ENCODE measurements at places on chromosomes 6 and 20.

GRCh38 chr6:150987371-150987828 is 121.9 kb downstream of the MTHFD1L start:
- DNase-seq: peak; percentile 53

DNA sequence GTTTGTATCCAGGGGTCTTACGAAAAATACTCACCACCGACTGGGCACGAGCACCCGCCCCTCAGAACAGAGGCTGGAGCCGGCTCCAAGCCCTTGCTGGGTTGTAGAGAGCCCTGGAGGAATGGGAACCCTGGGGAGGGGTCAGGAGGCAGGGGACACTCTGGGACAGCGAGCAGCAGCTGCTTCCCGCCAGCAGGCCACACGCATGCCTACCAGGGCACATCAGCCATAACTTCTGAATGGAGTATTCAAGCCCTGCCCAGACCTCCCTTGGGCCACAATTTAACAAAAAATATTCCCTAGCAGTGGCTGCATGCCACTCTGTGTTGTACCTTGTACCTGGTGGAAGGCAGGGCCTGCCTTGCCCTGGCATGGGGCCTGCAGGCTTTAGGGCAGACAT is 31.6 kb upstream of the CD93 start:
- no peak for DNase-seq

- DNase-seq: no peak
Observed at GRCh38 chr20:47351643-47352331, 4.7 kb downstream of the ZMYND8 start.

GRCh38 chr6:90764001-90764400 is 177.1 kb upstream of the MAP3K7 start:
- no peak for DNase-seq

DNA sequence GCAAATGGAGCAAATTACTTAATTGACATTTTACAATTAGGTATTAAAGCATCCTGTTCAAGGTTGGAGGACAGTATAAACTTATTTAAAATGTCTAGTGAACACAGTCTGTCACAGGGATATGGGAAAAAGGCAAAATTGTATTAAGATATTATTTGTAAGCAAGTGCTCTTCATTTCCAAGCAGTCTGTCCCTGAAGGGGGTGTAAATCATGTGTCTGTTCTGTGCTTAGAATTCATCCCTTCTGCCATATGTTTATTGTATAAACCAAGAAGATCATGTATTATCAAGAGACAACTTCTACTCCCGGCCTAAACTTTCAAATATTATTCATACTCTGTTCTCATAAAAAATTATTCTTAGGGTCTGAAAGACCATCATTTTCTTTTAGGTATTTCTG is 144.8 kb downstream of the BCKDHB start:
- no peak for DNase-seq

- DNase-seq: no peak
Observed at GRCh38 chr6:26613201-26613600, 16.4 kb downstream of the ABT1 start.

- no peak for DNase-seq
Observed at GRCh38 chr6:56541741-56542360, 100.8 kb downstream of the DST start.

DNA sequence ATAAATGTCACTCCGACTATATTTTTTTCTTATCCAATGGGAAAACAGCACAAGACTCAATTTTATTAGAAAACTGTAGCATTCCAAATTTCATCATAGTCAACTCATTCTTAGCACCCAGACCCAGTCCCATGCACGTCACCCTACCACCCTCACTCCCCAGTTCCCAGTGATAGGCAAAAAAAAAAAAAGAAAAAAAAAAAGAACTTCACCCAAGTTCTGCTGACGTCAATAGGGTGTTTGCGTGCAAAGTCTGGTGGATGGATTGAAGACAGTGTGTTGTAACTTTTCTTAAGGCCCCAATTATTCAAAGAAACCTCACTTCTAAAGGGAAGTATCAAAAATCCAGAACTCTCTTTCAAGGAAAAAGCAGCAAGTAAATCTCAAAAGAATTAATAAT is 213.9 kb upstream of the PRDM1 start:
- no peak for DNase-seq

DNA sequence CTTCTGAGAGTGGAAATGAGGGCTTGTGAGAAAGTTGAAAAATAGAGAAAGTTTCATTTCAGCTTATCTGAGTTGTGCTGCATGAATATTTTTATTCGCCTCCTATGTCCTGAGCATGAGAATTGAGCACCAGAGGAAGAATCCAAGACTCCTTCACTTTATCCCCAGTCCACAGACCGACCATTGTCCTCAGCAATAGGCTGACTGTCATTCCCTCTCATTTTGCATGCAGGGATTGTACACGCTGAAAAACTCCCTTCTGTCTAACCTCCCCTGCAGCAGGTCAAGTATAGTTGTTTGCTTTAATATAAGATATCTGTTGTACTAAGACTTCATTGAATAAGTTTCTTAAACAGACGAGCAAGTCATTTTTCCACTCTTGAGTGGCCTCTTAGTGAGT is 437.6 kb downstream of the PRKN start:
- DNase-seq: no peak

- no peak for DNase-seq
Observed at GRCh38 chr6:99458319-99458718, 33.2 kb upstream of the PNISR start.

DNA sequence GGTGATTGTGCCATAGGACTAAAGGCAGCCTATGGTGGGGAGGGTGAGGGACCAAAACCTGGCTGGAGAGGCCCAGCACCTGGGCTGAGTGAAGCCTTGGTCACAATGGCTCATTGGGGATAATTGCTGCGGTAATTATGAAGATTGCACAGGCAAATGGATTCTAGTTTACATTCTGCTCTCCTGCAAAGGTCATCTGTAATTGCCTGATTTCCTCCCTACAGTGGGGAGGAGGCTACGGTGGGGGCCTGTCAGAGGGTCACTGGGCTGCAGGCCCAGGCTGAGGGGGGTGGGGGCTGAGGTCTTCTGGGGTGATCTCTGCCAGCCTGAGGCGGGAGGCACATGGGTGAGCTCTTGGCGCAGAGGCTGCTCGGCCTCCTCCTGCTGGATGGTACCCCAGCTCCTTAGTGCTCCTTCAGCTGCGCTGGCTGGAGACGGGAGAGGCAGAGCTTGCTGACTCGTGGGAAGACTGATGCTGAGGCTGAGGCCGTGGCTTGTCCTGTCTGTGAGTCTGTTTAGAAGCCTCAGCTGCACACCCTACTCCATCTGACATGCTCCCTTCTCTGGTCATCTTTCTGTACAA is 30.3 kb downstream of the PACSIN1 start:
- DNase-seq: no peak

DNA sequence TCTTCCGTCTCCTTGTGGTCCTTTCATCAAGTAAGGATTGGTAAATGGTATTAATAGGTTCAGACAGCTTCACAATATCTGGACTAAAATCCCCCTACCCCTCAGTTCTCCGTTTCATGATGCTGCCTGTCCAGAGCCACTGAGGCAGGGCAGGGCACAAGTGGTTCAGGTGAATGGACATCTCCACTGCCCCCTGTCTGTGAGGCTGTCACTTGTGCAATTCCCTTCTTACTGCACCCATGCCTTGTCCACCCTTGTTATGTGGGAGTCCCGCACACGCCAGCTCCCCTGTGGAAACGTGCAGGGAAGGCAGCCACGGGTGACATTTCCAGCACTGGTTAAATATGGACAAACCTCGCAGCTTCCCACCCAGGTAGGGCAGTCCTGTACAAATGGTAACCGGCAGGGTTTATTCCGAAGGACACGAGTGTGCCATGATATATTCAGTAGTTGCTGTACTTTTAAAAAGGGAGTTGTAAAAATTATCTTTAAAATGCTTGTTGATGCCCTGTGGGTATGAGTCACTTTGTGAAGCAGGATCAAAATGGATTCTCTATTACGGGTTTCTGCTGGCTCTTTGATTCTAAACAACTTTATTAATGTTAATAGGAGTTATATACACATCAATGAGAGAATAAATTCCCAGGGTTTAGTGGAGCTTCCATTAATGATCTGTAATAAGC is 73.5 kb downstream of the FYN start:
- DNase-seq: no peak

GRCh38 chr6:89952105-89952671 is 57.9 kb downstream of the GJA10 start:
- no peak for DNase-seq

- DNase-seq: no peak
Observed at GRCh38 chr20:31596831-31597480, 8.1 kb upstream of the ID1 start.

- no peak for DNase-seq
Observed at GRCh38 chr6:14066782-14067406, 50.7 kb upstream of the CD83 start.

DNA sequence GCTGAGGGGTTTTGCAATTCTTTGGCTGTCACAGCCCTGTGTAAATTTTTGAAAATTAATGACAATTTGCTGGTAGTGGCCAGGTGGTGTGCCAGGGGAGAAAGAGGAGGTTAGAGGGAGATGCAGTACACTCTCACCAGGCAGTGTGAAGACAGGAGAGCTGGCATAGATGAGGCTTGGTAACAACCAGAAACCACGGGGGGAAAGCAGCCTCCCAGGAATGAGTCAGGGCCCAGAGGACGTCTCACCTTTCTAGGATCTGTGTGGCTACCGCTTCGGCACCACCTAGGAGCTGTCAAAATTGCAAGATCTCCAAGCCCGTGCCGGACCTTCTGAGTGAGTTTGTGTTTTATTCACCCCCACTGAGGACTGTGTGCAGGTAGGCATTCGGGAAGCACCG is 171.4 kb downstream of the PACRG start:
- no peak for DNase-seq

- no peak for DNase-seq
Observed at GRCh38 chr6:129921169-129921817, 60.2 kb upstream of the TMEM244 start.

- no peak for DNase-seq
Observed at GRCh38 chr20:19973961-19974629, 43.1 kb upstream of the NAA20 start.

GRCh38 chr6:137017081-137017480 is 27.7 kb downstream of the IL20RA start:
- DNase-seq: no peak

- DNase-seq: no peak
Observed at GRCh38 chr6:53244958-53245357, 96.3 kb upstream of the GCM1 start.

DNA sequence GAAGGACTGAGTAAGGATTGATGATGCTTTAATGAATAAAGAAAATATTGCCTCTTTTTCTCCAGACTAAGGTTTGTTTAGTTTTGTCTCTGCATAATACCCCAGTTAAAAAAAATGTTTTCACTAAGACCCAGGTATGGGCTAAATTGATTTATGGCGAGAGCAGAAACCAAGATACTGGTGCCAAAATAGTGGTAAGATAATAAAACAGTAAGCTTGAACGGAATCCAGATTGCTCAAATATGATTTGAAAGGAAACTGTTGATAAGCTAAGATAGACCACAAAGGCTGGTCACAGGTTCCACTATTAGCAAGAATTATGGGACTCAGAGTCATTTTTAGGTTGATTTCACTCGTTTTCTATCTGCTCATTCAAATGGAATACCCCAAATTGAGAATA is 831.2 kb downstream of the EPHA7 start:
- no peak for DNase-seq

- no peak for DNase-seq
Observed at GRCh38 chr6:71544906-71545305, 256.3 kb downstream of the OGFRL1 start.

- DNase-seq: no peak
Observed at GRCh38 chr6:21438986-21439352, 154.6 kb upstream of the SOX4 start.

DNA sequence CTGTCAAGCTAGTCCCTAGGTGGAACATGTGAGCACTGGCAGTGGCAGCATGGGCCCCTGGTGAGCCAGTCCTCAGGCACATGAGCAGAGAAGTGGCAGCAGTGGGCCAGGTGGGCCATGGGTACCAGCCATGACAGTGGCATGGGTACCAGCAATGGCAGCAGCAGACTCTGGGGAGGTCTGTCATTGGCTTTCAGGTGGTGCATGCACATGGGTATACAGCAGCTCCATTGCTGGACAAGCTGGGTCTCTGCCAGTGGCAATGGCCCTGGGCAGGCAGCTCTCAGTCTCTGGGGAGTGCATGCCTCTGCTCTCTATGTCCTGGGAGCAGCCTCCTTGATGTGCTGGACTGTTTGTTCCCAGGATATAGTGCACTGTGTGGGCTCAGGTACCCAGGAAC is 65.3 kb downstream of the KAT14 start:
- DNase-seq: no peak

DNA sequence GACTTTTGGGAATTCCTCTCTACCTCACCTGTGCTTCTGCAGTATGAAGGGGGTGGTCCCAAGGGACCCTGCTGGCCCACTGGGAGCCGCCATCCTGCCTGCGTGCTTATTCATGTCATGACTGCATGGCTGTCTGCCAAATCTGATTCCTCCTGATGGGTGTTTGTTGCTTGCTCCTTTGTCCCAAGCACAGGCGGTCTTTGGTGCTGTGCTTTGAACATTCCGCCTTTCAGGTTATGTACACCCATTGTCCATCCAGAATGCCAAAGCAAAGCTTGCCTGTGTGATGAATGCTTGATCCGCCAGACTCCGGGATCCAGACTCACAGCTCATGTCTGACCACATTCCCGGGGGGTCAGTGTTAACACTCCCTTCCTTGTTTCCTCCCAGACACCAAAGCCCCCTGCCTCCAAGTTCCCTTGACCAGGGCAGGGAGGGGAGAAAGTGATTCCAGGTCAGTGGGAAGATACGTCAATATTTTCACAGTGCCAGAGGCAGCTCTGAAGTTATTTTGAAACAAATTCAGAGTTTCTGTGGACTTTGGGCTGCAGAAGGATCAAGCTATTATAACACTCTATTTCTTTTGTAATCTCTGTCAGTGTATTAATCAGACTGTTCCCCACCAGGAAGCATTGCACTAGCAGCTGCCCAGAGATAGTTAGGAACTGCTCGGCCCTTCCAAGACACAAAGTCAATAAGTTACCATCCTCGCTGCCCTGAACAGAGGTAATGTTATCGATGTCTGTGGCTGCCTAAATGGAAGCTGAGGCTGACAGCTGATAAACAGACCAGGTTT is 9.5 kb downstream of the DAAM2 start:
- no peak for DNase-seq

All from activated T-cell treated with anti-CD3 and anti-CD28 coated beads, Interleukin-2, amount 50 U/mL, for 24 hours (primary cell).